ENCODE measurements at places on chromosomes 7 and 10.

DNA sequence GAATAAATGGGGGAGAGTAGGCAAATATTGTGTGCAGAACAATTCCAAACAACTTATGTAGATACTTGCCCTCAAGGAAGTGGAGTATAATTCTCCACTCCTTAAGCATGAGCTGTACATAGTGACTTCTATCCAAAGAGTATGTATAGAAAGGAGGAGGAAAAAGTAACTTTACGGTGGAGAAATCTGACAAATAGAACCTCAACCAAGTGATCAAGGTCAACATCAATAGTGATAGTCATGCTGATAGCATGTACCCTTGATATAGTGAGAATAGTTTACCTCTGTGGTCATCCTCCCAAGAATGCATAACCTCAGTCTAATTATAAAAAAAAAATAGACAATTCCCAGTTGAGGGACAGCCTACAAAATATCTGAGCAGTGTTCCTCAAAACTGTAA is 89.1 kb upstream of the NANOS1 start:
- no peak for DNase-seq

GRCh38 chr7:134778941-134779740 is at the start of gene CALD1:
TSS of gene CALD1 (plus strand) at chr7:134779634. CDS start at chr7:134867734, 88,100 bp downstream.
- DNase-seq = no peak

GRCh38 chr7:44223362-44224079 is 22.7 kb downstream of the YKT6 start:
- DNase-seq = no peak

- no peak for DNase-seq
Observed at GRCh38 chr10:21065621-21066248, 168.6 kb upstream of the NEBL start.

- DNase-seq = no peak
Observed at GRCh38 chr7:102287981-102288278, 1.3 kb downstream of the SH2B2 start.

GRCh38 chr7:82665966-82666507 is 222.5 kb upstream of the CACNA2D1 start:
- DNase-seq = no peak

DNA sequence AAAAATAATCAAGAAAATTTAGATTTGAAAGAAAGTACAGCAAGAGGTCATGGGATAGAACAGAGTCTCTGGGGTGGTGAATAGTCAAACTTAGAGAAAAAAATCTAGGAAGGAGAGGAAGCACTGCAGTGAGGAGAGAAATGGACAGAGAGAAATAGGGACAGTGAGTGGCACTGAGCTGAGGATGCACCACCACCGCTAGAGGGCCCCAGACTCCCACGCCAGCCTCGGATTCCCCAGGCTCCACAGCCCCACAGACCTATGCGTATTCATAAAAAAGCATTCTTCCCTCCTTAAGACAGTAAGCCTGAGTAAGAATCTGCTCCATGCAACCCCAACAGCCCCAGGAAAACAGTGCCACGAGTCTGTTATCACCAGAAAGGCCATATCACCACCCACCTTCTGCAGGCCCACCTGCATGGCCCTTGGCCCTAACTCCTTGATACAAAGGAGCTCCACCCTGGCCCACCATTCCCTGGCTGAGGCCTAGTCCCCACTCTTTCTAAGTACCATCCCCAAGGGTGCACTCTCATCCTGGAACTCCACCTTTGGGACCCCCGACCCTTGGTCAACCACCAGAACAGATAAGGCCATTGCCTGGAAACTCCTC is 91.0 kb downstream of the ALOX5 start:
- DNase-seq = peak; percentile 94

- DNase-seq = no peak
Observed at GRCh38 chr10:49115796-49116508, 630 bp upstream of the VSTM4 start.

DNA sequence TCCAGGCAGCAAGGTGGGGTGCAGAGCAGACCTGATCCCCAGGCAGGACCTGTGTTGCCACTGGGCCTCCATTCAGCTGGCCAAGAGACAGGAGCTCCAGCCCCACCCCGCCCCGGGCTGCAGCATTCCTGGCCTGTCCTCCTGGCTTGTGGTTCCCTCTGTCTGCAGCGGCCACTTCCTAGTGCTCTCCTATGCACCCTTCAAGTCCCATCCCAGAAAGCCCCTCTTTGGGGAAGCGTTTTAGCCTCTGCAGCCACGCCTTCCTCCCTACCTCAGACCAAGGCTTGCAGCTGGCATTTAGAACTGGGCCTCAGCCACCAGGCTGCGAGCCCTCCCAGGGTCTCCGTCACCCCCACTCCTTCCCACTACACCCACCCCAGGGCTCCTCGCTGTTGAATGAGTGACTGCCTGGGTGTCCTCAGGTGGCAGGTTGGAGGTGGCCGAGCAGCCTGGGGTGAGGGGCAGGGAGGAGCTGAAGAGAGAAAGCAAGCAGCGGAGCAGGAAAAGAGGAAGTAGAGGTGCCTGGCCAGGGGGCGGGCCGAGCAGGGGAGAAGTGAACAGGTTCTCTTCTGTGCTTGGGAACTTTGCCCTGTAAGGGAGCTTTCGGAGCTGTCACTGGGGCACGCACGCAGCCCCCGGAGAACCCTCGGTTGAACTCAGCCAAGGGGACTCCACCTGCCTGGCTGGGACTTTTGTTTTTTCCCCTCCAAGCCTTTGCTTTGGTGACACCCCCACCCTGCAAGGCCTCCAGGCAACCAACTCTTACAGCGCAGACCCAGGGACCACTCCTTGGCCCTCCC is 109.1 kb upstream of the TNRC18 start:
- peak; percentile 74 for DNase-seq

DNA sequence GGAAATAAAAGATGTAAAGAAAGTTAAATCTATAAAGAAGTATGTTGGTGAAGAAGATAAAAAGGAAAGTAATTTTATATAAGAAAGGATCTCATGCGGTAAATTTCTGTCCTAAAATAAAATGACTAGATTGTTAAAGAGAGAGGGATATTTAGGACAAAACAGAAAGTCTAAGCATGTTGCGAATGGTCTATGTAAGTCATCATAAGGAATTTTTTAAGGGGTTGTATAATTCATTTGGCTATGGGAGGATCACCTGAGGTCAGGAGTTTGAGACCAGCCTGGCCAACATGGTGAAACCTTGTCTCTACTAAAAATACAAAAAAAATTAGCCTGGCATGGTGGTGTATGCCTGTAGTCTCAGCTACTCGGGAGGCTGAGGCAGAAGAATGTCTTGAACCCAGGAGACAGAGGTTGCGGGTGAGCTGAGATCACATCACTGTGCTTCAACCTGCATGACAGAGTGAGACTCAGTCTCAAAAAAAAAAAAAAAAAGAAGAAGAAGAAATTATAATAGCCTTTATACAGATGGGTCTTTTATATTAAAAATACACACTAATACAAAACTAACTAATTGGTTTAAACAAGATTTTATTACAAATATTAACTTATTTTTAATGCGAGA is 294.3 kb downstream of the MAGI2 start:
- no peak for DNase-seq

DNA sequence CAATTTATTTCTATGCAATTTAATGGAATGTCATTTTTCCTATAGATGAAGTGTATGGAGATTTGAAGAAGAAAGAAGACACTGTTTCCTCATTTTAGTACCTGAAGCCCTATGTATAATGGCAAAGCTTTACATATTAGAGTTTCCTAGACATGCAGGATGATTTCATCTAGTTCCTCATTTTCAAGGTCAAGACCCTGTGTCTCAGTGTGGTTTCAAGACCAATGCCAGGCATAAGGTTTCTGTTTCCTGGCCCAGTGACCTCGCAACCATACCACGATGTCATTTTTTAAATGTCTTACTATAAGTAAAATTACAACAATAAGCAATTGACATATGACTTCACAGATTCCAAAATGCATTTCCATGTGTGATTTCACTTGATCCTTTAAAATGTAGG is 336.5 kb upstream of the PRKCQ start:
- DNase-seq = peak; percentile 91

DNA sequence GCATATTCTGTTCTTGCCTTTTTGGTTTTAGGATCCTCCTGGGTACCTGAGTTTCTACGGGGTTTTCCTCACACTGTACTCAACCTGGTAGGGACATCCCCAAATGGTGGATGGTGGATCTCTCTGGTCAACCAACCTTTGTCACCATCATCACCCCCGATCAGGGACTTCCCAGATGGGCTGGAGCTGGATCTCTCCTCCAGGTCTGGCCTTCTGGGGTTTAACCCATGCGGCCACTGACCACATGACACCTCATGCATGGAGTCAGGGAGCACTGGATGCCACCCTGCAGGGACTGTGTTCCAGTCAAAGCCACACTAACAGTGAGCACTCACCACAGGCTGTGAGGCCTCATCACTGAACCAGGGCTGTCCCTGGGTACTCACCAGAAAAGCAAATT is 80.0 kb downstream of the CELF2 start:
- no peak for DNase-seq

DNA sequence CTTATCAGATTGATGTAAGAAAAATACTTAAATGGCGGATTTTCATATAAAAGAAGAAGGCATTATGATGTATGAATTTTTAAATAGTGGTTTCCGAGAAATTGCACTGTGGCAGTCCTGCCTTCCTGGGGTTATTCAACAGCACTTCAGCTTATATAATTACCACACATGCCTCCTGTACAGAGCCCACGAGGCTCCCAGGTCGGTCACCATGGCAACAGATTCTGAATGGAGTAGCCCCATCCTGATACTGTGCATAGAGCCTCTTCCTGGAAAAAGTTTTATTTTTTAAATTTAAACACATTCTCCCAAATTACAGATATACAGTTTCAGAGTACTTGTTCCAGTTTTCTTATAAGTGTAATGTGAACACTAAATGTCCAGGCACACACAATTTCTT is 15.9 kb upstream of the ASB4 start:
- no peak for DNase-seq

- DNase-seq = no peak
Observed at GRCh38 chr10:97738616-97739015, 1.7 kb downstream of the ZFYVE27 start.

GRCh38 chr10:117348236-117348635 is 27.0 kb downstream of the PDZD8 start:
- DNase-seq = no peak

GRCh38 chr10:24206334-24206733 is 2.6 kb upstream of the KIAA1217 start:
- DNase-seq = no peak

DNA sequence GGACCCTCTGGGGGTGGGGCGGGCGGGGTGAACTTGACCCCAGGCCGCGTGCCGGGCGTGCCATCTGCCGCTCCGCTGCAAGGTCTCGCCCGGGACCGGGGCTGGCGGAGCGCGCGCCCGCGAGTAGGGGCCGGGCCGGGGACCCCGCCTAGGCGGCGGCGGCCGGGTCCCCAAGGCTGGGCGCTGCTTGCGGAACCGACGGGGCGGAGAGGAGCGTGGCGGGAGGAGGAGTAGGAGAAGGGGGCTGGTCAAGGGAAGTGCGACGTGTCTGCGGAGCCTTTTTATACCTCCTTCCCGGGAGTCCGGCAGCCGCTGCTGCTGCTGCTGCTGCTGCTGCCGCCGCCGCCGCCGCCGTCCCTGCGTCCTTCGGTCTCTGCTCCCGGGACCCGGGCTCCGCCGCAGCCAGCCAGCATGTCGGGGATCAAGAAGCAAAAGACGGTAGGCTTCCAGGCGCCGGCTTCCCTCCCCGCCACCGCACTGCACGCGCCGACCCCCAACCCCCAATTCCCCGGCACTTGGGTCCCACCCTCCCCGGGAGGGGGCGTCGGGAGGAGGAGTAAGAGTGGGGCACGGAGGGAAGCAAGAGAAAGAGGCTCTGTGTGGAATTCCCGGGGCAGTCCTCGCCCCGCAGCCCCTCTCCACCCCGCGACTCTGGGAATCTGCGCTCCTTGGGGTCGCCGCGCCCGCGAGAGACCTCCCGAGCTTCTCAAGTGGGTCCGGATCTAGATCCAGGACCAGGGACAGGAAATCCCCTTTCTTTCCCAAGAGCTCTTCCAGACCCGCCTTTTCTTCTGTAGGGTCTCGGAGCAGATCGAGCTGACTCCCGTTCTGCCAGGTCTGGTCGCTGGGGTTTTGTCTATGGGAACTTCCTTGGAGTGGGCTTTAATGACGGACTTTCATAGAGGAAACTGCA is at the start of gene PAPSS2:
TSS of gene PAPSS2 (plus strand) at position 308 of the 913 bp plus-strand sequence. CDS start at position 412, 104 bp downstream.
- peak; percentile 67 for DNase-seq

GRCh38 chr7:84916161-84916560 is 270.7 kb downstream of the SEMA3D start:
- DNase-seq = no peak

GRCh38 chr10:85600744-85601081 is 765.9 kb downstream of the GRID1 start:
- no peak for DNase-seq

DNA sequence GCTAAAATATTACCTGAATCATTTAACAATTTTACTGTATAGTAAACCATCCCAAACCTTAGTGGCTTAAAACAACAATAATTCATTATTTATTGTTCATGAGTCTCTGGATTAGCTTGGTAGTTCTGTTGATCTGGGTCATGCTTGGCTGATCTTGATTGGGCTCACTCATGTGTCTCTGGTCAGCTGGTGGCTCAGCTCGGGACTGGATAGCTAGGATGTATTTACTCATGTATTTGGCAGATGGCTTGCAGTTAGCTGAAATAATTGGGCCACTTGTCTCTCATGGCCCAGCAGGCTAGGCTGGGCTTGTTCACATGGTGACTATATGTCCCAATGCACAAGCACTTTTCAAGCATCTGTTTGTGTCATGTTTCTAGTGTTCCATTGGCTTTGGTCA is 262.8 kb downstream of the BBS9 start:
- no peak for DNase-seq

GRCh38 chr10:42790835-42791234 is 8.2 kb downstream of the BMS1 start:
- DNase-seq = no peak

- no peak for DNase-seq
Observed at GRCh38 chr7:21184942-21185652, 242.8 kb upstream of the SP4 start.

DNA sequence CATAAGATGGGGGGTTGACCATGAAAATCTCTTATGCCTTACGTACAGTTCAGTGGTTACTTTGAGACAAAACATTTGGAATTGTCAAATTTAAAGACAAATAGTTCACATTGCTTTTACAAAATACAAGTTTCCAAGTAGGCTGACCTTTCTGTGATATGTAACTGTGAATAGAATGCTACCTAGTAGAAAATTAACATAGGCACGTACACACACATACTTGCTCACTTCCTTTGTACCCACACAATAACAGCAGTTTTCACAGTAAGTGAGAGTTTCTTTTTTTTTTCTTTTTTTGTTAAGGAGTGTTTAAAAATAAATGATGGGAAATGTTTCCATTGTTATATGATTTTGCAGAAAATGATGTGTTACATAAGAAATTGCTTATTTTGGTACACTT is 53.3 kb upstream of the SP8 start:
- DNase-seq = no peak

Data from Kasumi-1 (cell line).